ENCODE measurements at places on chromosomes 12 and 14. TPM values are rescaled to one million over a fixed set of nuclear protein-coding genes. Genes with fewer than 3 reads are reported as not detected.

The HOTAIR gene
- 3.2 TPM for total RNA-seq

The PAH gene
- total RNA-seq = not detected

The RNF212B gene
- total RNA-seq = not detected

The LALBA gene
- not detected for total RNA-seq

The CDCA3 gene
- total RNA-seq = 18.4 TPM

The PARP2 gene
- total RNA-seq = 12.5 TPM

The GPR65 gene
- total RNA-seq = 0.32 TPM

The B3GNT4 gene
- total RNA-seq = under 0.01 TPM

The PTGDR gene
- total RNA-seq = 0.32 TPM

The RTL1 gene
- not detected for total RNA-seq

The TBX3 gene
- total RNA-seq = 114 TPM

The ZNF891 gene
- 0.86 TPM for total RNA-seq

The CLEC2B gene
- total RNA-seq = 40.6 TPM

The ENDOU gene
- not detected for total RNA-seq

The CCDC184 gene
- total RNA-seq = 0.43 TPM

The OTUB2 gene
- 0.97 TPM for total RNA-seq

The RAB3IP gene
- 4.5 TPM for total RNA-seq

The SMCO2 gene
- total RNA-seq = not detected

The KRT79 gene
- not detected for total RNA-seq

The SOAT2 gene
- total RNA-seq = not detected

The STAC3 gene
- 1.3 TPM for total RNA-seq

The TEX22 gene
- 0.32 TPM for total RNA-seq

The SCNN1A gene
- under 0.01 TPM for total RNA-seq

The ANG gene
- total RNA-seq = 1.7 TPM
